Stimulated activated CD4-positive, alpha-beta T cell treated with anti-CD3 and anti-CD28 coated beads, Interleukin-12 subunit alpha, Interleukin-12 subunit beta, amount 100 ng/mL, for 4 hours (primary cell): ENCODE measurements at places on chromosomes 7 and 10.

GRCh38 chr10:100045592-100045991 is 35.8 kb upstream of the DNMBP start:
- no peak for DNase-seq

GRCh38 chr10:44769450-44769849 is 141.7 kb upstream of the TMEM72 start:
- no peak for DNase-seq

DNA sequence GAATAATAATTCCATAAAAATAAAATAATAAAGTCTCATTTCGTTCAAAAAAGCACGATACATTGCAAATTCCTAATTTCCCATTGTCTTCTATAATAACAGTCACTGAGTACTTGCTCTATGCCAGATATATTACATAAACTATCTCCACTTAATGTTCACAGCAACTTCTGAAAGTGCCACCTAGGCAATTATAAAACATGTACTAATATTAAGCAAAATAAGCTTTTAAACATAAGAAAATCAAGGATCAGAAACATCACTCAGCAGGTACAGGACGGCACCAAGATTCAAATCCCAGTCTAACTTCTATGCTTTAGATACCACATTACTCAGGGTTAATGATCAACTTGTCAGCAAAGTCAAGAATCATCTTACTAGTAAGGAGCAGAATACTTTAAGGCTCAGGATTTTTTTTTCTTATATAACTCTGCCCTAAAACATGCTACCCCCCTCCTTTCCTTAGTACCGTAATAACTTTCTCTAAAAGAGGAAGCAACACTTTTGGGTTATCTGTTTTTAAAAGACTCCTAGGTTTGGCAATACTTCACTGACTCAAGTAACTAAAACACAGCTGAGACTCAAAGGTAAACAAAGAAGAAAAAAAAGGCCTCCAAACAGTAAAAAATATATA is 51.3 kb downstream of the USP6NL start:
- DNase-seq, result no peak

- DNase-seq, result no peak
These were observed 72.8 kb downstream of the BICC1 start for GRCh38 chr10:58585435-58585834.

DNA sequence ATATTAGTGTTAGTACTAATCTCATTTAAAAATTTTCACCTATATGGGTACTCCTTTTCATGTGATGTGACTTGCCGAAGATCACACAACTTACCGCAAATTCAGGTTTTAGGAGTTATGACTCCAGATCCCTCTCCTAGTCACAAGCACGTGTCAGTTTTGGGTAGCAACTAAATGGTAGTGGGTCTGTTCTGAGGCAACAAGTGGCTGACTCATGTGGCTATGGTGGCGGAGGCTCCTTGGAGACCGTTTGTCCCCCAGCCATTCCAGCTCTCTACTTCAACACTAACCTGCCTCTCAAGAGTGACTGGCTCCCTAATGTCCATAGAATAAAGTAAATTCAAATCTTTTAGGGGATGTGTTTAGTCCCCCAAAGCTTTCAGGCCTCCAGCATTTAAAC is 39.5 kb downstream of the MRC1 start:
- no peak for DNase-seq

DNA sequence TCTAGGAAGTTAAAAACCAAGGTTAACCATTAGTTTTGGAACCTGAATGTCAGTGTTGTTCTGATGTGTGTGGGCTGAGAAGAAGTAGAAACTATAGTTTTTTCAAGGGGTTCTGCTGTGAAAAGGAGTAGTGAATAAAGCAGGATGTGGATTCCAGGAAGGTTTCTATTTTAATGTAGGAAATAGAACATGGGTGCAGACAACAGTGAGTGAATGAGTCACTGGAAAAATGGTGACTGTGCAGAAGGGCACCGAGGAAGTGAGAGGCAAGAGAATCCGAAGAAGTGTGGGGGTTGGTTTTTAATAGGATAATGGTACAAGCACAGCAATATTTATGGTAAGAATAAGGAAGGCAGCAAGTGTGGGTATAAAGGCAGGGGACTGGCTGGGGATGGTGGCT is 120.4 kb downstream of the ARHGAP21 start:
- DNase-seq, result no peak

DNA sequence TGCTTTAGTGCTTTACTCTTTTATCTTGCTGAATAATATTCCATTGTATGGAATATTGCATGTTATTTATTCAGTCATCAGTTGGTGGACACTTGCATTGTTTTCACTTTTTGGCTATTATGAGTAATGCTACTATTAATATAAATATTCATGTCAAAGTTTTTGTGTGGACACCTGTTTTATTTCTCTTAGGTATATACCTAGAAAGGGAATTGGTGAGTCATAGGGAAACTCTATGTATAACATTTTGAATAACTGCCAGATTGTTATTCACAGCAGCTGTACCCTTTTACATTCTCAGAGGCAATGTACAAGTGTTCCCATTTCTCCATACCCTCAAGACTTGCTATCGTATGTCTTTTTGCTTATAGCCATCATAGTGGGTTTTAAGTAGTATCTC is 268.7 kb downstream of the SEMA3A start:
- no peak for DNase-seq

- DNase-seq, result no peak
These were observed 568.1 kb upstream of the FOXK1 start for GRCh38 chr7:4113976-4114375.

DNA sequence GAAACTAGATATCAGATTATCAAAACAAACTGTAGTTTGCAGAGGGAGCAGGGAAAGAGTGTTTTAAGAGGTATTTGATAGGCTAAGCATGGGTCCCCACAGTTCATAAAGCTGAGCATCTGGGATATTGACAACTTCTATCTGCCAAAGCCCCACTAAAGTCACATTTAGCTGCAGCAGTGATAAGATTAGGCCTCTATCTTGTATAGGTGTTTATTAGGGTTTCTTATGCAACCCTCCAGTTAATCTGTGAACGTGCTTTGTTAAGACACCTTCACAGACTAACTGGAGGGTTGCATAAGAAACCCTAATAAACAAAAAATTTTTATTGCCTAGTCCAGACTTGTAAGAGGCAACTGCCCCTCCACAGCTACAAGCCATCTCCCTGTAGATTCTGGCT is 78.0 kb downstream of the CYP51A1 start:
- no peak for DNase-seq

DNA sequence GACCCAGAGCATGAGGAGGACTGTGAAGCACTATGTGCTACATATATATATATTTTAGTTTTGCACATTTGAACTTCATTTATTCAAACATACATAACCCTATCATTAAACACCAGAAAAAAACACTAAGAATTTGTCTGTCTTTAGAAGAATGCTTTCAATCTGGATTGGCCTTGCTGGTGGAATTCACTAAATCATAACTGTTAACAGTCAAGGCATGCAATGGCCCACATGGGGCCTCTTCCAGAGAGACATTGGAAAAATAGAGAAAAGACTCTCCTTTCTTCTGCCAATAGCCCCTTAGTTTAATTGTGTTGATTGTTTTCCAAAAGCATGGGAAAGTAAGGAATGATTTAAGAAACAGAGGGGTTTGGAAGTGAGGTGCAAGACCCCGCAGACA is 77.9 kb downstream of the MRPL32 start:
- DNase-seq, result no peak

GRCh38 chr10:125087191-125087896 is 73.0 kb downstream of the CTBP2 start:
- DNase-seq, result no peak
